ENCODE measurements at places on chromosomes 6 and 20.

- DNase-seq = no peak
These were observed 24.1 kb downstream of the CD164 start for GRCh38 chr6:109358204-109358603.

DNA sequence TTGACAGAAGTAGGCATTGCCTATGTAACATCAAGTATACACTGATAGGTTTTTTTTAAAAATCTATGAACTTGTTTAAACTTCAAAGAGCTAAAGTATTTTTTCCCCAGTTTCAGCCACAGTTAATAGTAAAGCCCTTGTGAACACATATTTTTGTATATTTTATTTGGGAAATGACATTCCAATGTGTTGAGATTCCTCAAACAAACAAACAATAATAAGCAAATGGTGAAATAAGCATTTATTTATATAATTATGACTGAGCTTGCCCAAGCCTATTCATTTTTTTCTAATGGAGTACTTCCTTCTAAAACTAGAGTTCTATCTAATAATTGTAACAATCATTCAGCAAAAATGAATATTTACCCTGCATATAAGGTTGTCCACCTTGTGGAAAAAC lies 12.5 kb downstream of the SYCP2 start:
- no peak for DNase-seq

- no peak for DNase-seq
These were observed 303 bp downstream of the MBOAT1 start for GRCh38 chr6:20211941-20212391.

DNA sequence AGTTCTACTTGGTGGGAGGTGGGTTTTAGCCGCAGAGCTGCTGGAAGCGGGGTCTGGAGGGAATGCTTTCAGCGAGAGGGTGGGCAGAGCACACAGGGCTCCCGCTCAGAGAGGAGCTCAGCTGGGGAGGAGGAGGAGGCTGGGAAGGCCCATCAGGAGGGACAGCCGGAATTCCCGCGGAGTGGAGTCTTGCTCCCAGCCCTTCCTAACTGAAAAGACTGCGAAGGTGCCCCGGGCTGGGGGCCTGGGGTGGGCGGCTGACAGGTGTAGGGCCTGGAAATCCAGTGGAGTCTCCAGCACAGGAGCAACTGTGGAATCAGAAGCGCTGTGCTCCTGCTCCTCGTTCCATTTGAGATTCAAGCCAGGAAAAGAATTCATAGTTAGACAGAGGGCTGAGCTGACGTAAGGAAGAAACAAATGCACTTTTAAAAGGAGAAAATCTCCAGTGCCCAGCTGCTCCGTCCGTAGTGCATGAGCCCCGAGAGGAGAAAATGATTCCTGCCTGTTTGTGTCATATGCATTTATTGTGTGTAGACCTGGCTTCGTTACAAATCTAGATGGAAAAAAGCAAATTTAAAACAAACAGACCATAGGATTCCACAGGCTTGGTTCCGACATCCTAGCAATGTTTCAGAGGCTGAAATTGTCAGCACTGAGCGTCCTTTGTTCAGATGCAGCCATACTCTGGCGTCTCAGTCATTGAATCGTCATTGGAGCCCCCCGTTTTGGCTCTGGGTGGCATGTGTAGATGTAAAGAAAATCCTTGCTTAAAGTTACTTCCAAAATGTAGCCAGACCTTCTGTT lies 197.7 kb downstream of the SMOC2 start:
- no peak for DNase-seq

DNA sequence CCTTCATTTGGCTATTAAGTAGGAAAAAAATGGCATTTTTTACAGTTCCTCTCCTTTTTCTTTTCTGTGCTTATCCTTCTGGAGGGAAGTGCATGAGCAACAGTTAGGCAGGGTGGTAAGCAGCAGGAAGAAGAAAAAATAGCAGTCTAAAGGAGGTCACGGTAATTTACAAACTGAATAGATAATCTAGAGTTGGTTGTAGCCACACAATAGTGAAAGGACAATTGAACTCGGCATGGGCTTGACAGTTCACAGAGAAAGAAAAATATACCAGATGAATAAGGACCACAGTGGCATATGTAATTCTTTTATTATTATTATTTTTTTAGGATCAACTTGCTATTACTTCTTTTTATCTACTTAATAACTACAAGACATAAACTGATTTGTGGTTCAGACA lies 358.6 kb downstream of the BTBD9 start:
- DNase-seq = no peak

DNA sequence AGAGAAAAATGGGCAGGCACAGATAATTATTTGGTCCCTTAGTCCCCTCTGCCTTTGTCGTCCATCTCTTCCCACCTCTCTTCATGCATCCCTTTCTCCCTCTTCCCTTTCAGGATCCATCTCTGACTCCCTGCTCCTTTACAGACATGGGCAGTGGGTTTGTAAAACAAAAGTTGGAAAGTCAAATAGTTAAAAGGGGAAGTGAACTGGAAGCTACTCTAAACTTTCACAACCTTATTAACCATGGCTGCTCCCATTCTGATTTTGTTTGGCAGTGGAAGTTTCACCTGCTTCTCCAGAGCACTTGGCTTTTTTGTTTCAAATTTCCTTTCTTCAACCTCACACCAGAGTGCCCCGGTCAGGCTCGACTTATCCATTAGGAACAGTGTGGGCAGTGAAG lies 1.2 kb downstream of the HLA-DQA2 start:
- DNase-seq = no peak

DNA sequence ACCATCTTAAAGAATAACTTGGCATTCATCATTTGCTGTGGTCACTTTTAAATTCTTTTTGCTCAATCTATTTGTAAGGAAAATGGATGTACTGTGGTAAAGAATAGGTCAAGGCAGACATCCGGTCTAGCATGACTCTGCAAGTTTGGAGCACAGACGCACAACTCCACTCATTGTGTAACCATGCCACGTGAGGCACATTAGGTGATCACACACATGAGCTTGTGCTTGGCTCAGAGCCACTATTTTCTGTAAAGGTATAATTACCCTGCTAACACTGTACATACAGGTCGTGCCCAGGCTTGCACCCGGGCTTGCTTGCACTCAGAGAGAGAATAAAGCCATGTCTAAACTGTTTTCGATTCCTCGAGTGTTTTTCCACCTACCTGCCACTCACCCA lies 1289.1 kb upstream of the ADGRB3 start:
- no peak for DNase-seq
